ENCODE measurements at places on chromosomes 11 and 22.

DNA sequence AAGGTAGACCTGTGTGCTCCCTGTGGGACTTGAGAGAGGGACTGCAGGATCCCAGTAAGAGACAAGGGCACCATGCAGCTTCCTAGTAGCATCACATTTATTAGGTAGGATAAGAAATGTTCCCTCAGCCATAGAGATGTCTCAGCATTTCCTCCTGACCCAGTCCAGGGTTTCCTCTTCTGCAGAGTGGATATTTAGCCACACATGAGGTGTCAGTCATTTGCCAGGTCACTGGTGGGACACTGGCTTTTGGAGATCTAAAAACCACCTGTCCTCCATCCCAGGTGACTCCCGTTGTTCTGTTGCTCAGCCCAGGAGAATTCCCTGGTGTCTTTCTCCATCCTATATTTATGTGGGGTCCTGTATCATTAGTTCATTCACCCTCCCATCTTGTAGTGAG is 117.5 kb upstream of the NNMT start:
- no peak for DNase-seq

DNA sequence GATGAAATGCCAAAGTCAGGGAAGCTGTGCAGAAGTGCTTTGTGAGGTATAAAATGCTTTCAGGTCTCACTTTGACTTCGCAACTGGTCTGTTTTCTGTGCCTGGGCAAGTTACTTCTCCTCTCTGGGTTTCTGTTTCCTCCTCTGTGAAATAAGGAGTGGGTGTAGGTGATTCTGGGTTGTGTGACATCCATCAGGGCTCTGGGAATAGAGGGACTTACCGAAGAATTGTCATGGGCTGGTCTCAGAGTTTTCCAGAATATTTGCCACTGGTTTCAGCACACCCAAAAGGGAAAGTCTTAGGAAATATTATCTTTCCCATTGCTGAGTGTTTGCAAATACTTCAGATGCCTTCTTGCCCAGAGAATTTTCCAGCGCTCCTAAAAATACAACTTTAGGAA is 118.4 kb downstream of the KIAA1671 start:
- no peak for DNase-seq

DNA sequence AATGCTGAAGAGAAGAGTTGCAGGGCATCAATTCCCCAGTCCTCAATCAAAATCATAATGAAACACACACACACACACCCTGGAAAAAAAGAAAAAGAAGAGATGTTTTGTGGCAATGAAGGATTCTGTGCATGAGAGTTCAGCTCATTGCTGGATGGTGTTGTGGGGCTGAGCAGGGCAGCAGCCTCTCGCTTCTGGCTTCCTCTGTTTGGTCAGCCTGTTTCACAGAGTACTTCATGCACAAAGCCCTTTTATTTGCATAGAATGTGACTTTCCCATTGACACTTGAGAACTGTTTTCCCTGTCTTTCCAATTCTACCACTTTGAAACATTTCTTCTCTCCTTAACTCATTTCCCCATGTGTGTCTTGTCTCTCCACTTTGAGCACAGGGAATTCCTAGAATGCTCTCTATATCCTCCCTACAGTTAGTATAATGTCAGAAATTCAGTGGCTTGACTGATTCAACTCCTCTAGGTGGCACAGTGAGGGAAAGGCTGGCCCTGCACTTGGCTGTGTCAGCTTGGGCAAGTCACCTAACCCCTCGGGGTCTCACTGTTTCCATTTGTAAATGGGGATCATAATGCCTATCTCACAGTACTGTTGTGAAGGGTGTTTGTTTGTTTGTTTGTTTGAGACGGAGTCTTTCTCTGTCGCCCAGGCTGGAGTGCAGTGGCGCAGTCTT is 25.4 kb upstream of the BSX start:
- DNase-seq = no peak

GRCh38 chr11:91967026-91967690 is 257.5 kb upstream of the FAT3 start:
- DNase-seq = no peak

GRCh38 chr22:36027935-36028645 is 534 bp downstream of the RBFOX2 start:
- no peak for DNase-seq

- DNase-seq = no peak
Observed at GRCh38 chr11:76159303-76159937, 46.9 kb downstream of the WNT11 start.

GRCh38 chr11:119882316-119882715 is 153.3 kb upstream of the NECTIN1 start:
- no peak for DNase-seq

GRCh38 chr22:33726294-33726734 is 194.0 kb downstream of the LARGE1 start:
- DNase-seq = no peak

DNA sequence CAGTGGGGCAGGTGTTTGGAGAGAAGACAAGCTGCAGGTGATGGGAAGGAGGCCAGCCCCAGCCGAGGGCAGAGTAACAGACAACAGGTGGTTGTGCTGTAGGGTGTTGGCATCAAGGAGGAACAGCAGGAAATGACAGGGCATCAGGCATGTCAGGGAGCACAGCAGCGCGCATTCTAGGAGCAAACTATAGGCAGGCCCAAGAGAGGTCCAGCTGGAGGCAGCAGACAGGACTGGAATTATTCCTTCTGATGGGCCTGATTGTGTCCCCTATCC is 13.6 kb downstream of the ADM start:
- no peak for DNase-seq

- DNase-seq = peak; percentile 30
Observed at GRCh38 chr11:78688460-78688859, 113.8 kb upstream of the NARS2 start.

- no peak for DNase-seq
Observed at GRCh38 chr11:6298605-6299004, 21.7 kb downstream of the CAVIN3 start.

DNA sequence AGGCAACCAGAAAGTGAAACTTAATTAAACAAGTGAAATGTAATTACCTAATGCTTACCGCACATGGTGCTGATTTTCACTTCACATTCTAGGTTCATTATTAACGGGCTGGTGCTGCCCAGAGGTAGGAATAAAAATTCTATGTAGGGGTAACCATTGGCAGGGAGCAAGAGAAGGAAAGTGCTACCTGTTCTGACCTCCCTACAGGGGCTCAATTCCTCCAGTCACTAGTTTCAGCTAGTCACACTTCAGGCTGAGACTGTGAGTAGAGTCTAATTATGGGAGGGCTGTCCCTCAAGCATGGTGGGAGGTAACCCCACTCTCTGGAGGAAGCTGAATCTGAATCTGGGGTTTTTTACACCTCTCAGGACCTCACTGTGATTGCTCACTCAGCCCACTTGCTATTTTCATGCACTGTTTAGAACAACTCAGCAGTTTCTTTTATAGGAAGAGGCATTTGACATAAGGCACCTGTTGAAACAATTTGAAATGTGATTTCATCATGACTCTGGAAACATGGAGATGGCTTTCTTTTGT is 75.4 kb downstream of the MAML2 start:
- no peak for DNase-seq

GRCh38 chr22:48106715-48107259 is 1344.3 kb downstream of the TBC1D22A start:
- DNase-seq = no peak

GRCh38 chr11:16204261-16204660 is 152.1 kb downstream of the SOX6 start:
- DNase-seq = no peak

DNA sequence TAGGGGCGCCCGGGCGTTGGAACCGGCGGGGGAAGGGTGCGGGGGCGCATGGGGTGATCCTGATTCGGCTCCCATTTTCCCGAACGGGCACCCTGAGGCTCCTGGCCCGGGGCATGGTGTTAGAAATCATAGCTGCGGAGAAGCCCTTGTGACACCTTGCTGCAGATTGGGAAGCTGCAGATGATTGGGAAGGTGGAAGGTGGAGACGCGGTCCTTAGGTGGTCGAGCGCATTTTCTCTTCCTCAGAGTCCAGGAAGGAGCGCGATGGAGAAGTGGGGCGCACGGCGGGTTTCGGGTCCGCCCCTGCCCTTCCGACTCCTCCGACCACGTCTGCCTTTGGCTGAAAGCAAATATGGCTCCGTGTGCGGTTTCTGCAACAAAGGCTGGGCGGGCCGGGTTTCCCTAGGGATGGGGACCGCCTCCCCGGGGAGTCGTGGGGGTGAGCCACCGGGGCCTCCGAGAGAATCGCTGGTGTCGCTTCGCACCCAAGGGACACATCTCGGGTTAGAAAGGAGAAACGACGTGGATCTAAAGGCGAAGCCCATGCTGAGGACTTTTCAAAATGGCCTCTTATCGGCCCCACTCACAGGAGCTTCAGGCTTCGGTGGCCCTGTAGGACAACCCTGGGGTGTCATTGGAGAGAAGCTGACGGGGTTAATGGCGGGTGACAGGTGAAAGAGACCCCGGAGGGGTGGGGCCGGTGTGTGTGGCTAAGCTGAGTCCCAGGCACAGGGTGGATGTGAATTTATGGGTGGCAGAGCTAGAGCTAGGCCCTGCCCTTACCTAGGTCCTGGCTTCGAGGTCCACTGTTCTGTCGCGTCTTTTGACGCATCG is 707 bp upstream of the FTH1 start:
- DNase-seq = no peak

DNA sequence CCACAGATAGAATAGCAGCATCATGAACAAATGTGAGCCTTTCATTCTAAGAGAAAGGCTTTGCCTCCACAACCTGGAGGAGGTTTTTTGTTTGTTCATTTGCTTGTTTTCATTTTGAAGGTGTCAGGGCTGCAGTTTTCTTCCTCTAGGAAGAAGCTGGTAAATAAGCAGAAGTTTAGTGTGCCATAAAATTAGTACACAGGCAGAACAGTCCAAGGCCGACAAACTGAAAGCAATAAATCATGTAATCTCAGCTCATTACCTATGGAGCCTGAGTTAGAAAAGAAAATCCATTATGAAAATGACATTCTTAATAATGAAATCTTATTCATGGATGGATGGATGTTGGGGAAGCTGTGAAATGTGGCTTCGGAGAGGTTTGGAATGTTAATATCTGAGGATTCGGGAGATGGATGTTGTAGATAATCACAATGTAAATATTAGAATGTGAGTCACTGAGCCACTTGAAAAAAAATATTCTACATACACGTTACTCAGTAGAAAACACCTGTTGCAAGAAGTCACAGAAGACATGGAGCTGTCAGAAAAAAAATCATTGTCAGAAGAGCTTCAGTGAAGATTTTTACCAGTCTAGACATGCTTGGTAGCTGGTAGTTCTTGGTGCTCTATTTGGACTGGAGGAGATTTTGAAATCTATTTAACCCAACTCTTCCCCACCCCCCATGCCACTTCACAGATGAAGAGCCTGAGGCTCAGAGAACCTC is 15.0 kb upstream of the ZDHHC13 start:
- no peak for DNase-seq

- no peak for DNase-seq
Observed at GRCh38 chr11:95140397-95141033, 50.9 kb downstream of the ENDOD1 start.

DNA sequence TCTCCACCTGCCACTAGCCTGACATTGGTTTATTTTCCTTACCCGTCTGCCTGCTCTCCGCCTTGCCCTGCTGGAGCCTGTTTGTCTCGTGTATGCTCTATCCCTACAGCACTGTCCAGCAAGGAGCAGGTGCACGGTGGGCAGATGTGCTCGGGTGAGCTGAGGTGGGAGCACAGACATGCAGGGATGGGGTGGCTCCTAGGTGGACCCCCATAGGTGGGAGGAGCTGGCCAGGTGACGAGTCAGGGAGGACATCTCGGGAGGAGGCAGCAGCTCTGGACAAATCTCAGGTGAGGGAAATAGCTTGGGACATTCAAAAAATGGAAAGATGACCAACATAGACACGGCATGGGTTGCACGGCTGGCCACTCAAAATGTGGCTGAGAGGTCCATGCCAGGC is 89.2 kb upstream of the SHANK2 start:
- DNase-seq = no peak

DNA sequence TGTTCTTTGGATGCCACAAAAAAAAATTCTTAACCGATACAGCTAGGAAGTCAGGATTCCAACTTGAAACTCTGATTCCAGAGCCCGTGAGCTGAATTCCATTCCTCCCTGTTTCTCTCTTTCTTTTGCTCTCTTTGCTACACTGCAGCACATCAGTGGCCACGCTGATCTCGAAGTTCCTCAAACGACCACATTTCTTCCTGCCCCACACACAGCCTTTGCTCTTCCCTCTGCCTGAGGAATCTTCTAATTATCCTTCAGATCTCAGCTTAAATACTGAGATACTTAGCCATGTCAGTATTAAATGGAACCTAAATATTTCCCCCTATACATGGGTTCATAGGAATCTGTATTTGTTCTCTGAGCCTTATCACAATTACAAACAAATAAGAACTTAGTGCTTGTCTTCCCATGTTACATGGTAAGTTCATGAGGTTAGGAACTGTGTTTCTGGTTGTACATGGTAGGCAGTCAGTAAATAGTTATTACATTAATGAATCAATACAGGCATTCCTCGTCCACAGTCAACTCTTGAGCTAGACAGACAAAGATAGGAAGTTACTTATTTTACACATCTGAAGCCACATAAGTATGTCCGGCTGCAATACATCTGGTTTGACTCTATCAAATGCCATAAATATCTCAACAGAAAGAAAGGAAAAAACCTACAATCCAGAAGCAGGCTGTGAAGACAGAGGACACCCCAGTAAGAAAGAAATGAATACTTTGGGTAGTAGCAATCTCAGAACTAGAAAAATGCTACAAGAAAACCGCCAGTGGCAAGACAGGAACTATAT is 86.6 kb downstream of the MAML2 start:
- no peak for DNase-seq
